ENCODE measurements at places on chromosomes 11 and 22.
A peak's percentile ranks its signal among the peaks of the same experiment; 100 is the strongest.

- DNase-seq, result no peak
These were observed 33.1 kb downstream of the TPBGL start for GRCh38 chr11:75273411-75274391.

- DNase-seq, result no peak
These were observed 32.9 kb downstream of the PPME1 start for GRCh38 chr11:74203966-74204365.

- DNase-seq, result no peak
These were observed 1120.5 kb upstream of the RAG2 start for GRCh38 chr11:37718431-37718999.

- DNase-seq, result no peak
These were observed 1.9 kb upstream of the ANO5 start for GRCh38 chr11:22190827-22191463.

DNA sequence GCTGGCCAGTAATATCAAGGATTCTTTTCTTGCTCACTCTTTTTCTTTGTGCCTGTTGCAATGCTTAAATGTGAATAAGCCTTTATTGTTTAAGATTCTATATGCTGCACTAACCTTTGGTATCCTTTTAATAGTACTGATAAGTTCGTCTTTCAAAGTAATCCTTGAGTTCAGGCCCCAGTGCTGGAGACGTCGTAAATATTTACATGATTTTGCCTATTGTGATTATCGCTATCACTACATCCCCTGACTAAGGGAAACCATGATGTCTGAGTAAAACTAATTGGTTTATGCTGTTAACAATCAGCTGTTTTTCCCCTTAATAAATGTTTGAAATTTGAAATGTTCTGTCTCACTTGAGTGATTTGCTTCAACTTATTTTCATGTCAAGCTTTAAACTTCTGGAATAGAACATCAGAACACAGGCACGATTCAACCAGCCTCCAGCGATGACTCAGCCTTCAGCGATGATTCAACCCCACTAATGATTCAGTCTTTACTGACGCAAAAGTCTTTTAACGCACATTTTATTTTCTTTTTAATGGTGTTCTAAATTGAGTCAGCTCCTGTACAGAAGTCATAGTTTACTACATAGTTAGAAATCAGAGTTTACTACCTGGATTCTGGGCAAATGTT, 3.9 kb downstream of the HTATIP2 start:
- peak; percentile 90 for DNase-seq

DNA sequence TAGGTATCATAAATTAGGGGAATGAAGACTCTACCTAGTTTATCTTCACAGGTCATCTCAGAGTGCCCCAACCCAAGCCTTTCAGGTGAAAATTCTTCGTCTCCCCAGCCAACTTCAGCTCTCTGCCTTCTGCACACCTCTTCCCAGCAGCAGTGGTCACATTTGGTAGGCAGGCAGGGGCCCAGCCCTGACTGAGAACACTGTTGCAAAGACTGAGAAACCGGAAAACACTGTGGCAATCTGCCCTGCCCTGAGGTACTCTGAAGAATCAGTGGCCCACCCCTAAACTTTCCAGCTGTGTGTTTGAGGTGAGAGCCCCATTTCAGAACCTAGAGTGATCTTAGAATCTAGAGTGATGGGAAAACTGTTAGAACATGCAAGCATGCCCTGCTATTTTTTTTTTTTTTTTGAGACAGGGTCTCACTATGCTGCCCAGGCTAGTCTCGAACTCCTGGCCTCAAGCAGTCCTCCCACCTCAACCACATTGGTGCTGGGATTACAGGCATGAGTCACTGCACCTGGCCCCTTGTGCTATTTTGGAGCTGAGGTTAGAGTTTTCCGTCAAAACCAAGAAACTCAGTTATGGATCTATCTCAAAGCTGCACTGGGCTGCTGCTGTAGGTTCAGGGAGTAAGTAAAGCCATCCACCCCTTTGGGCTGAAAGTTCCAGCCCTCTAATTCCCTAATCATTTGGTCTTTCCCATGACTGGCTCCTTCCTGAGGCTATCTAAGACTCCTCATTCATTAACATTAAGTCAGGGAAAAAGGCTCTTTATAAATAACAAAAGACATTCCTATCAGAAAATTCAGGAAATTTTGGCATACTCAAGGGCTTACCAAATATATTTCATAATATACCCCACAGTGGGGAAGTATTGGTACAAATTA, 1.7 kb upstream of the LDHA start:
- DNase-seq, result no peak

DNA sequence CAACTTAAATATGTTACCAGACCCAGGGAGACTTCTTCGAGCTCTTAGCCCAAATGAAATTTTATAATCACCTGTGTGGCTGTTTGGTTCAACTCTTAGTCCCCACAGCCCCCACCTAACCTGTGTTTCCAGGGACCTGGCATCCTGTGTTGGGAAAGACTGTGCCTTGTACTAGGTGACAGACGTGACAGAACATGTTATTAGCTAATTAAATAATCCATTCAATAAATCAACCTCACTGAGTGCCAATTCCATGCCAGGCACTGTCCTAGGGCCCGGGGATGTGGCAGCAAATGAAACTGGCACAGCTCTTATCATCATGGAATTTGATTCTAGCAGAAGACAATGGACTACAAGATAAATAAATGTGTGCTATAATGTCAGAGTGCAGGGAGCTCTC, 431.9 kb downstream of the MIAT start:
- no peak for DNase-seq

DNA sequence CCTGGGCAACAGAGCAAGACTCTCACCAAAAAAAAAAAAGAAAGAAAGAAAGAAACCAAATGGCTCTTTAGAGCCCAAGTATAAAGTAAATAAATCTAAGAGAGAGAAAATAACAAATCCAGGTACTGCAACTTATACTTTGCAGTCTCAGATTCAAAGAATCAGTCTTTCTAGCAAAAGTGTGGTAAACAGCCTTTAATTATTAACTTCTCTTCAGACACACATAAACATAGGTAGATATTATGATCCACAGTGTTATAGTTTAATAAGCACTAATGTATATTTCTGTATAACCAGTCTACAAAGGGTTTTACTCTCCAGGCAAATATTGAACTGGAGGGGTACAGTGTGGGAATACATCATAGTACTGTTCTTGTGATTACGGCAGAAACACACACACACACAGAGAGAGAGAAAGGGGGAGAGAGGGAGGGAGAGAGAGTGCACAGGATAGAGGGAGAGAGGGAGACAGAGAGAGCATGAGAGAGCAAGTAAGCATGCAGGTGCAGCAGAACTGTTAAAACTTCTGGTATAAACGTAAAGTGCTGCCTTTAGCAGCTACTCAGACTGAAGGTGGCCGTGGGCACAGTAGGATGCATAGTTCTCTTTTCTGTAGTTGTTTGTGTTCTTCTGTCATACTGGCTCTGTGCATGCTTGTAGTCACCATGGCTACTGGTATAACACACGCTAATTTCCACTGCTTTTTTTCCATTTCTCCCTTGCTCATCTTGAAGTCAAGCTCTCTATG, 32.3 kb downstream of the MTMR2 start:
- DNase-seq, result no peak

- DNase-seq, result no peak
These were observed 2.4 kb upstream of the MYO7A start for GRCh38 chr11:77125695-77126094.

- no peak for DNase-seq
These were observed 38.8 kb downstream of the PDE2A start for GRCh38 chr11:72635309-72635915.

- no peak for DNase-seq
These were observed 65.8 kb upstream of the MS4A8 start for GRCh38 chr11:60633645-60634044.

DNA sequence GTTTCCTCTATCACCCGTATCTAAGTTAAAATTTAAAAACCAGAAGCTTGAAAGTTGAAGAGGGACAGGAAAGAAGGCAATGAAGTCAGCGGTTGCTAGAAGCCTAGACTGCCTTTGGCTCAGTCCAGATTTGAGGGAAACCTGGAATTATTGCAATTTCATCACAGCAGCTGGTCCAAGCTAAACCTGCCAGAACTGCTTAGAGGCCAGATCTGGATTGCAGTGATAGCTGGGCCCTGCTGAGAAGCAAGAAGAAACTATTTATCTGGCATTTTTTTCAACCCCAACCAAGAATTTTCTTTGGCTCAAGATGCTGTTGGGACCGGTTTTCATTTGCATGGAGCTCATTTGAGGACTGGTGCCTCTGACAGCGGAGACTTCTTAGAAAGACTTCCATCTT, 121.5 kb upstream of the TEAD1 start:
- DNase-seq, result peak; percentile 91

- no peak for DNase-seq
These were observed 700 bp upstream of the STX3 start for GRCh38 chr11:59754494-59754858.

DNA sequence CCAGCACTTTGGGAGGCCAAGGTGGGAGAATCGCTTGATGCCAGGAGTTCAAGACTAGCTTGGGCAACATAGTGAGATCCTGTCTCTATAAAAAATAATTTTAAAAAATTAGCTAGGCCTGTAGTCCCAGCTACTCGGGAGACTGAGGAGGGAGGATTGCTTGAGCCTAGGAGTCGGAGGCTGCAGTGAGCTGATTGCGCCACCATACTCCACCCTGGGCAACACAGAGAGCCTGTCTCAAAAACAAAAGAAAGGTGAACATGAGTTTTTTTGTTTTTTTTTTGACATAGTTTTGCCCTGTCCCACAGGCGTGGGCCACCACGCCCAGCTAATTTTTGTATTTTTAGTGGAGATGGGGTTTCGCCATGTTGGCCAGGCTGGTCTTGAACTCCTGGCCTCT, 17.6 kb downstream of the MED15 start:
- DNase-seq, result no peak

- peak; percentile 78 for DNase-seq
These were observed 486 bp downstream of the CLMP start for GRCh38 chr11:123194337-123195187.

GRCh38 chr22:31055117-31055634, 25.9 kb upstream of the SMTN start:
- no peak for DNase-seq

DNA sequence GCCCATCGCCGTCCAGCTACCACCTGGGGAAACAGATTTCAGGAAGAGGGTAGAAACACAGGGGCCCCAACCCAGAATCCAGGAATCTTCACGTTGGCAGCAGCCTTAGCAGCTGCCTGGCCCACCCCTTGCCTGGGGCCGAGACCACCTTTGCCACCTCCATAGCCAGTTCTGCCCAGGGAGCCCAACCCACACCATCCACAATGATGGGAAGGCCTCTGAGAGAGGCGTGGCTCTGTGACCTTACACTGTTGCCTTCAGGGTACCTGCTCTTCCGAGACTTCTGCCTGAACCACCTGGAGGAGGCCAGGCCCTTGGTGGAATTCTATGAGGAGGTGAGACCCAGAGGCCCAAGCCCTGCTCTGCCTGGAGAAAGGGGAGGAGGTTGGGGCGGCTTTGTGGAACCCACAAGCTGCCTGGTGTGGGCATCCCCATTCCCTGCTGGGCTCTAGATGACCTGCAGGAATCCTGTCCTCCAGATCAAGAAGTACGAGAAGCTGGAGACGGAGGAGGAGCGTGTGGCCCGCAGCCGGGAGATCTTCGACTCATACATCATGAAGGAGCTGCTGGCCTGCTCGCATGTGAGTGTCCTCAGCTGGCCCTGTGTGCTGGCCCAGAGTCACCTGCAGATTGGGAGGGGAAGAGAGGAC, 10.0 kb upstream of the ANKRD13D start:
- DNase-seq, result no peak

DNA sequence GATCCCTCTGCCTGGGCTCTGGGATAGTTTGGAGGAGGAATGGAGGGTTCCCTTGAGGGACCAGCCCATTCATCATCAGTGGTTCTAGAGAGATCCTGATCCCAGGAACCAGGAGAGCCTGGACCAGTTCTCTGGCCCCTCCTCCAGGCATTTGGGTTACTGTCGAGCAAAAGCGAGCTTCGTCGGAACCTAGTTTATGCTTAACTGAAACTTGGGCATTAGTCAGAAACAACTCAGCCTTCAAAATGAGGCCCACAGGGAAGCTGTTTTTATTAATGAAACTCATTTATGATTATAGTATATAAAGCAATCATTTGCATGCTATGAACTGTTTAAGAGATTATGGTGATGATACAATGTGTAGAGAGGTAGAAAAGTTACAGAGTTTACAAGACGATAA, 61.4 kb downstream of the LIF start:
- no peak for DNase-seq

DNA sequence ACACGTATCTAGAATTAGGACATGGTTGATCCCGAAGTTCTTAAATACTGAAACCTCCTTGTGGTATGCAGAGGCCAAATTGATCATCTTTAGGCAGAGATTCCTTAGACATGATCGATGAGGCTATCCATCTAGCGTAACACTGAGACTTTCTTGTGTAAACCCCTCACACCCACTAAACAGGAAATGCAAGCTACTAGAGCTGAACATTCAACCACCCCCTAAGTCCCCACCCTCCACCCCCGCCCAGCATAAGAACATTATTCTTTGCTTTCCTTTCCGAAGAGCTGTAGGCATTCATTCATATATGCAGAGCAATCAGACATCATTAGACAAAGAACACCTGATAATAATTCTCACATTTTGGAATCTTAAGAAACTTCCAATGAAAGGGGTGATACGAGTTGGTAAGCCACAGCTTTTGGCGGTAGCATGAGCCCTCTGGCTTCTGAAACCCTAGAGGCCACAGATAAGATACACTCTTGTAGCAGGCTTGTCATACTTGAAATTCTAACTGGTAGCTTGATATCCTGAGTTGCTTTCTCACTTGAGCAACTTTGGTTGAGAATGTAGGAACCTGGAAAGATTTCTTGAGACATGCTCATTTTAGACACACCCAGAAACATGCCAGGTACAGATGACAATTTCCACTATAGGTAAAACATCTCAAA, 42.2 kb downstream of the FLI1 start:
- peak; percentile 8 for DNase-seq

DNA sequence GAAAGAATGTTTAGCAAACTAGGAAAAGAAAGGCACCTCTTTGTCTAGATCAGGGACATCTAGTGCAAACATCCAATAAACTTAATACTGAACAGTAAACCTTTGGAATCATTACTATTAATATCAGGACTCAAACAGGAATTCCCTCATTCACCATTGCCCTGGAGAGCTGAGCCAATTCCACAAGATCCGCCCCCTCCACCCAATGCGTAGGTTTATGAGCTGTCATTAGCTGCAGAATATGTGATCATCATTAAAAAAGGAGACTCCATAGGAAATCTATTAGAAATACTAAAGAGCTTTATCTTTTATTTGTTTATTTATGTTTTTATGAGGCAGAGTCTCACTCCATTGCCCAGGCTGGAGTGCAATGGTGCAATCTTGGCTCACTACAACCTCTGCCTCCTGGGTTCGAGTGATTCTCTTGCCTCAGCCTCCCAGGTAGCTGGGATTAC, 5.5 kb downstream of the IL17REL start:
- no peak for DNase-seq

- no peak for DNase-seq
These were observed 1.8 kb downstream of the RASSF10 start for GRCh38 chr11:13010749-13011465.

- no peak for DNase-seq
These were observed 1078.7 kb downstream of the BRD1 start for GRCh38 chr22:48748860-48749554.

Measured in fibroblast of skin of right quadriceps (primary cell).